Temporal lobe (tissue), 4 donors: ENCODE measurements at places on chromosomes 5 and 9. TPM values are rescaled to one million over a fixed set of nuclear protein-coding genes. Genes with fewer than 3 reads are reported as not detected.

Gene SMIM33
- total RNA-seq = not detected

Gene FEM1C
- 50.9 TPM for total RNA-seq

Gene IFNA2
- not detected for total RNA-seq

Gene UBQLN1
- total RNA-seq = 185 TPM

Gene MSX2
- total RNA-seq = not detected

Gene SPTAN1
- total RNA-seq = 862 TPM

Gene BTNL3
- total RNA-seq = not detected

Gene BICD2
- 25.1 TPM for total RNA-seq

Gene GALNT12
- 3.2 TPM for total RNA-seq

Gene STK32A
- total RNA-seq = 2.7 TPM

Gene FBP2
- not detected for total RNA-seq

Gene CCL27
- 0.25 TPM for total RNA-seq

Gene UGCG
- total RNA-seq = 53.4 TPM

Gene PDZD2
- total RNA-seq = 39.1 TPM

Gene FAM81B
- total RNA-seq = 0.25 TPM

Gene RLN2
- not detected for total RNA-seq

Gene CCDC183
- 2.2 TPM for total RNA-seq

Gene GFI1B
- under 0.01 TPM for total RNA-seq

Gene RNF224
- total RNA-seq = under 0.01 TPM

Gene ANKRD20A1
- total RNA-seq = 2.0 TPM

Gene ZFAND5
- 218 TPM for total RNA-seq

Gene SLC22A4
- 1.5 TPM for total RNA-seq

Gene FOXI1
- total RNA-seq = not detected

Gene SHC3
- total RNA-seq = 59.0 TPM

Gene LRRTM2
- 118 TPM for total RNA-seq

Gene ELOVL7
- 3.9 TPM for total RNA-seq

Gene CAMLG
- 60.7 TPM for total RNA-seq

Gene CTXN3
- total RNA-seq = 3.2 TPM

Gene OMD
- 3.7 TPM for total RNA-seq

Gene ADAMTSL2
- 2.7 TPM for total RNA-seq

Gene PCDHB7
- total RNA-seq = 8.9 TPM

Gene NMUR2
- not detected for total RNA-seq

Gene SPATA31D4
- total RNA-seq = not detected

Gene NPR3
- 15.2 TPM for total RNA-seq

Gene NIM1K
- 5.9 TPM for total RNA-seq

Gene FIBCD1
- total RNA-seq = 0.74 TPM

Gene KIF4B
- 0.25 TPM for total RNA-seq

Gene ITK
- total RNA-seq = not detected

Gene PCDHGA3
- total RNA-seq = 6.6 TPM

Gene SLC4A9
- total RNA-seq = under 0.01 TPM

Gene OTP
- not detected for total RNA-seq

Gene FSTL4
- total RNA-seq = 0.98 TPM

Gene ZFP2
- 10.1 TPM for total RNA-seq

Gene FOXD4
- 0.74 TPM for total RNA-seq

Gene SPAAR
- total RNA-seq = 0.25 TPM

Gene LHFPL2
- total RNA-seq = 22.6 TPM

Gene RNF20
- 28.8 TPM for total RNA-seq

Gene C5orf52
- not detected for total RNA-seq

Gene PTPN3
- total RNA-seq = 4.4 TPM

Gene GPX8
- total RNA-seq = 2.7 TPM

Gene SPATA31A3
- total RNA-seq = not detected

Gene SPINK7
- total RNA-seq = not detected

Gene GZMA
- not detected for total RNA-seq

Gene FAXDC2
- 5.4 TPM for total RNA-seq

Gene PRDM9
- not detected for total RNA-seq

Gene CXCL14
- 9.3 TPM for total RNA-seq

Gene PCDHGB1
- total RNA-seq = 6.9 TPM
